Chondrocyte (in vitro differentiated cells): ENCODE measurements at places on chromosomes 11 and 22. TPM values are rescaled to one million over a fixed set of nuclear protein-coding genes. Genes with fewer than 3 reads are reported as not detected.

- no peak overlapping the region for H3K4me3 ChIP-seq
- H3K27ac ChIP-seq = no peak overlapping the region
- no peaks in the 10 kb centered on the region for H3K36me3 ChIP-seq
- H3K4me1 ChIP-seq = no peaks in the 10 kb centered on the region
- no peak for DNase-seq
Observed at GRCh38 chr11:113059548-113059947, 98.3 kb downstream of the NCAM1 start.

GRCh38 chr11:106463154-106463553, 385.7 kb downstream of the AASDHPPT start:
- peaks cover 84% of the 10 kb centered on the region for H3K4me1 ChIP-seq
- no peak for DNase-seq
- no peaks in the 10 kb centered on the region for H3K36me3 ChIP-seq
- no peak overlapping the region for H3K4me3 ChIP-seq
- no peaks in the 10 kb centered on the region for H3K27me3 ChIP-seq
- peak overlapping the region; percentile 91 for H3K27ac ChIP-seq

DNA sequence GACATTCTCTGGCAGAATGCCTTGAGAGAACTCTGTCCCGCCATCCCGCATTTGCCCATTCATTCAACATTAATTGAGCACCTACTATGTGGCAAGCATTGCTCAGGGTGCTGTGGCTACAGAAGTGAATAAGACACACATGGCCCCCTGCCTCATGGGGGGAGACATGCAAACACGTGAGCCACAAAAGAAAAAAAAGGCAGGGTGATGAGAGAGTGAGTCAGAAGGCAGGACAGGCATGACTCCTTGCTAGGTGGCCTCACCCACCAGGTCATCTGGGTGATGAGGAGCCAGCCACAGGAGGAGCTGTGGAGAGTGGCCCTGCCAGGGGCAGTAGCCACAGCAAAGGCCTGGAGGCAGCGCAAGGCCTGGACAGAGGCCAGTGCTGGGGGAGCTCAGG, 4.9 kb downstream of the CHRM4 start:
- H3K36me3 ChIP-seq = no peaks in the 10 kb centered on the region
- peaks cover 30% of the 10 kb centered on the region for H3K4me1 ChIP-seq
- H3K4me3 ChIP-seq = no peak overlapping the region
- DNase-seq = no peak
- no peak overlapping the region for H3K27ac ChIP-seq

GRCh38 chr22:17732251-17732854, 41.9 kb downstream of the BID start:
- peaks cover 29% of the 10 kb centered on the region for H3K4me1 ChIP-seq
- H3K27me3 ChIP-seq = no peaks in the 10 kb centered on the region
- peaks cover 31% of the 10 kb centered on the region for H3K36me3 ChIP-seq
- DNase-seq = no peak
- H3K4me3 ChIP-seq = no peak overlapping the region

DNA sequence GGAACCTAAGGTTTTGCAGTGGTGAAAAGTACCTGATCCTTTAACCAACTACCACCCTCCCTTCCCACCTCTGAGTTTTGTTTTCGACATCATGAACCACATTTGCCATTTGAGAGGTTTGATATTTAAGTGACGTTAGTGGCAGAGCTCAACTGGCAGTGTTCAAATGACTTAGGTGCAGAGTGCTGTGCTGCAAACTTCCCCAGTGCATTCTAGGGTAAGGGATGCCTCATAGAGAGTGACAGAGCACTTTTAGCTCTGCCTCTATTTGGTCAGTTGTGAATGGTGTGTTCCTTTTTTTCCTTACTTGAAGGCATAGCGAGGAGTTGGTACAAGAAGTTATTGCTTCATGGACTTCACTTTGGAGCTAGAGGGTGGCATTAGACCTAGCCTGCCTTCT, 9.4 kb downstream of the BMAL1 start:
- H3K4me3 ChIP-seq = no peak overlapping the region
- no peaks in the 10 kb centered on the region for H3K27me3 ChIP-seq
- H3K36me3 ChIP-seq = no peaks in the 10 kb centered on the region
- H3K27ac ChIP-seq = no peak overlapping the region
- H3K4me1 ChIP-seq = peaks cover 22% of the 10 kb centered on the region

DNA sequence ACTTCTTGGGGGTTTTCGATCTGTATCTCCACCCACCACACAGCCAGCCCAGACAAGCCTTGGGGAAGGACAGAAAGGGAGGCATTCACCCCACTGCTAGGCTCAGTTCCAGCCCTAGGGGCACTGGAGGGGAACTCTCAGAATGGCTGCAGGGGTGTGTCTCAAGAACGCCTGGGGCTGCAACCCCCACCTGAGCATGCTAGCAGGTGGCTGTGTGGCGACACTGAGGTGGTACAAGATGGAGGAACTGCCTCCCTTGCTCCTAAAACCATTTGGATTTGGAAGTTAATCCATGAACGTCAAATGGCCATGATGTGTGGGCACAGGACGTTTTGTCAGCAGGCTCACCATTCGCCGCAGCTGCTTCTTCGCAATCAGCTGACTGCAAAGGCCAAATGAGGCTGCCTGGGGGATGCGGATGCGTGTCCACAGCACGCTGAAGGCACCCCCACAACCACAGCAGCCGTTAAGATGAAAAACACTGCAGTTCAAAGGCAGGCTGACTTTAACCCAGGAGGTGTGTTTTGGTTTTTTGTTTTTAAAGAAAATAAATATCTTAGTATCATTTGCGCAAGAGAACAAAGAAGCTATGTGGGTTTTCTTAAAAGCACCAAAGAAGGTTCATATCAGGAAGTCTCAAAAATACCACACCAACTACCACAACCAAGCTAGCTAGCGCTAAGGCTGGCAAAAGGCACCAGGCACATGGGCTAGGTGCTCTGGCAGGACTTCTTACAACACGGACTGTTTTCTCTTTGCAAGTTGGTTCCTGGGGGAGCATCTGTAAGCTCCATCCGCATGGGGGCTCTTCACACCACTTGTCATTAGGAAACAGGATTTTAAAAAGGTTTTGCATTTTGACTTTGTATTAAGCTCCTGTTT, 22.2 kb upstream of the NAP1L4 start:
- H3K36me3 ChIP-seq = peaks cover 51% of the 10 kb centered on the region
- DNase-seq = no peak

The CRYBA4 gene
- total RNA-seq = not detected in 3 replicates

The ADM2 gene
- total RNA-seq = 1.5 to 46.5 TPM (median 46.5 TPM) in 3 replicates
